NCI-H1436 (cell line): ENCODE measurements at places on chromosomes 2 and 18.

DNA sequence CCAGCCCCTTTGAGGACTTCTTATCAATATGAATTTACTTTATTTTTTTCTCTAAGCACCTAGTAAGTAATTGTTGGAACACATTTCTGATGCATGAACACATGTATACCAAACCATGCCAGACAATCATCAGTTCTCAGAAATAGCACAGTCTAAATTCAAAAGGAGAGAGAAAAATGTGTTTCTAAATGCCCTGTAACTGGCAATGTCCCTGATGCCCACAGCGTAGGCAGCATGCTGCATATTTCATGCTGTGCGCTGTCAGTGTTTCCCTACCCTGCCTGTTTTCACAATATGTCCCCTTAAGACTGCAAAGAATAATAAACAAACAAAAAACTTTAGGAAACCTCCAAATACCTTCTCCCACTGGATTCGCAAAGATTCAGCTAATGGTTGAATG lies 881.0 kb upstream of the CHAC2 start:
- no peak for DNase-seq

DNA sequence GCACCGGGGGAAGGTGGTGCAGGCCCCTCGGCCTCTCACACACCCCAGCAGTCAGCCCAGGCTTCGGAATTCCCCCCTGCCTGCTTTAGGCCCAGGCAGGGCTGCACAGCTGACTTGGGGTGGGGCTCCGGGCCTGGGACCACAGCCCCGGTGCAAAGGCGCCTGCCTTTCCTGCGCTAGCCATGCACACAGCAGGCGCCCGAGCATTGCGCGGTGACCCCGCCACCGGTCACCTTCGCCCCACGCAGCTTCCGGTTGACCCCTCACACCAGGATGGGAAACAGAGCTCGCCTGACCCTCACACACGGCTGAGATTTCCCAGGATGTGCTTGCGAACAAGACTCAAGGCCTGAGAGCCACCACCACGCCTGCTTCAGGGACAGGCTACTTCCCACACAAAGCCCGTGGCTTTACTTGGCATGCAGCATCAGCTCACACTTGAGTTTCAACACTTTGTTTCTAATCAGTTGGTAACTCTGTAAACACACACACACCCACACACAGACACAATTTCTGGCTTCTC lies 46.0 kb downstream of the SLC66A2 start:
- no peak for DNase-seq

GRCh38 chr2:101870444-101870843 lies 121.3 kb upstream of the IL1R2 start:
- DNase-seq = no peak

DNA sequence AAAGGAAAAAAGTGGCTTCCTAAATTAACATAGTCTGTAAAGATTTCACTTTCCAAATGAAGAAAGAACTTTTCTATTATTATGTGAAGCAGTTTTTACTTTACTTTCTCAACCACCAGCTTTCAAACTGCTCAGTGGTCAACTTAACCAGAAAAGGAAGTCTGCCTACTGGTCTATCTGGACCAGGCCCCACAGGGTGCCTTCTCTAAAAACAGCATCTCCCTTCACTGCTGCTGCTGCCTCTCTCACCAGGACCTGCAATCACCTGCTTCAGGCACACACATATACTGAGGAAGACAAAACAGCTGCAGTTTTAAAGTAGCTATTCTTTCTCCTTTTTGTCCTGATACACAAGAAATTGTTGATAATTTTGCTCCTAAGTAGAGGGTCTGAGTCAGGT lies 221.3 kb upstream of the DCC start:
- no peak for DNase-seq

DNA sequence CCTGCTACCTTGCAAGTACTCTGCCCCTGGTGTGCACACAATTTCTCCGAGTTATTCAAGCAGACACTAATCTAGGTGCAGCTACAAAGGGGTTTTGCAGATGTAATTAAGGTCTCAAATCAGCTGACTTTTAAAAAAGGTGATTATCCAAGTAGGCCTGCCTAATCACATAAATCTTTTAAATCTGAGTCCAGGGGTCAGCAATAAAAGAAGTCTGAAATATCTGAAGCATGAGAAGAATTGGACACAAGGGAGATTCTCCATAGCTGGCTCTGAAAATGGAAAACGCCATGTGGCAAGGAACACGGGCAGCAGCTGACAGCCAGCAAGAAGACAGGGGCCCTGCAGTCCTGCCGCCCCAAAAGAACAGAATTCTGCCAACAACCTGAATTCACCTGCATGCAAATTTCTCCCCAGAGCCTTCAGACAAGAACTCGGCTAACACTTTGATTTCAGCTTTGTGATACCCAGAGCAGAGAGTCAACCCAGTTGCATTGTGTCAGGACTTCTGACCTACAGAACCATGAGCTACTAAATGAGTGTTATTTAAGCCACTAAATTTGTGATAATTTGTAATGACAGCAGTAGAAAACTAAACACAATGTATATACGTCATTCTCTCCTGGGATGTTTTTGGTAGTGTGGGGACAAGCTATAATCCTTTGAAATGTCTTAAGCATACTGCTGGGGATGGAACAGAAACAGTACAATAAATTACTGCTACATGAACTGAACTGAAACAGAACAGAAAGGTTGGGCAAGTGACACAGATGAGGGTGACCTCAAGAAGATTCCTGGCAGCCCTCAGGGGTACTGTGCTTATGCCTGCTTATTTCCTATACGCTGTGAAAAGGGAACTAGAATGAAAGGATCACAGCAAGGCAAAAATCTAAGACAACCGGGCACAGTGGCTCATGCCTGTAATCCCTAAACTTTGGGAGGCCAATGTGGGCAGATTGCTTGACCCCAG lies 3.2 kb downstream of the INO80C start:
- no peak for DNase-seq

GRCh38 chr18:70326255-70326654 lies 37.4 kb downstream of the SOCS6 start:
- DNase-seq = no peak

GRCh38 chr18:35635170-35635569 lies 53.6 kb downstream of the GALNT1 start:
- no peak for DNase-seq

- no peak for DNase-seq
These were observed 11.4 kb downstream of the CHST10 start for GRCh38 chr2:100406120-100406508.
